ENCODE measurements at places on chromosomes 5 and 9. TPM values are rescaled to one million over a fixed set of nuclear protein-coding genes. Genes with fewer than 3 reads are reported as not detected.

Gene SLC34A3
- not detected for total RNA-seq

Gene SLC6A18
- total RNA-seq = not detected

Gene ADRA1B
- total RNA-seq = not detected

Gene GCNT4
- total RNA-seq = not detected

Gene FAM120AOS
- total RNA-seq = 47.1 TPM

Gene LECT2
- not detected for total RNA-seq

Gene SPINK6
- not detected for total RNA-seq

Gene ZNF354B
- total RNA-seq = 2.2 TPM

Gene TCF7
- total RNA-seq = not detected

Gene PLAC8L1
- not detected for total RNA-seq

Gene TERT
- total RNA-seq = 2.2 TPM

Gene ARHGEF37
- total RNA-seq = 17.0 TPM

Gene EDIL3
- total RNA-seq = not detected

Gene RELL2
- total RNA-seq = 20.4 TPM

Gene DIAPH1
- total RNA-seq = 181 TPM

Gene SUSD3
- total RNA-seq = 6.2 TPM

Gene PAIP1
- total RNA-seq = 128 TPM

Gene ARHGEF39
- total RNA-seq = 15.3 TPM

Gene SPATA9
- total RNA-seq = not detected

Gene LOX
- total RNA-seq = not detected

Gene ADAMTSL1
- total RNA-seq = 8.2 TPM

Gene KIF4B
- 0.30 TPM for total RNA-seq

Gene PCDHB12
- total RNA-seq = not detected

Gene GMCL2
- not detected for total RNA-seq

Gene OR1Q1
- total RNA-seq = not detected

Gene BAAT
- 0.19 TPM for total RNA-seq
